CMK (cell line): ENCODE measurements at places on chromosomes 4 and X.

DNA sequence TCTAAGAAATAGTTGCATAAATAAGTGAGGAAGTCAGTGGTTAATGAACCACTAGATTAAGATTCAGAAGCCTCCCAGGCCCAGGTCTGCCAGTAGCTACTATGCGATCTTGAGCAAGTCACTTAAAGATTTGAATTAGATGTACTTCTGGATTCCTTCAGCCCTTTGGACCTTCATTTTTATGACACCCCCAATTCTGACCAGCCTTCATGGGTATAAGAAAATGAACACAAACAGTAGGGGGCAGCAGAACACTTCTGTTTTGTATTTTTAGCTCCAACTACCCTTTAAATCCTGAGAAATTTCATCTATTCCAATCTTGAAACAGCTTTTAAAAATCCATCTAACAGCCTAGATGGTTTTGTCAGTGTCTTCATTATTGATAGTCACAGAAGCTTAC lies 19.0 kb downstream of the TMEM47 start:
- DNase-seq, result peak; percentile 9

DNA sequence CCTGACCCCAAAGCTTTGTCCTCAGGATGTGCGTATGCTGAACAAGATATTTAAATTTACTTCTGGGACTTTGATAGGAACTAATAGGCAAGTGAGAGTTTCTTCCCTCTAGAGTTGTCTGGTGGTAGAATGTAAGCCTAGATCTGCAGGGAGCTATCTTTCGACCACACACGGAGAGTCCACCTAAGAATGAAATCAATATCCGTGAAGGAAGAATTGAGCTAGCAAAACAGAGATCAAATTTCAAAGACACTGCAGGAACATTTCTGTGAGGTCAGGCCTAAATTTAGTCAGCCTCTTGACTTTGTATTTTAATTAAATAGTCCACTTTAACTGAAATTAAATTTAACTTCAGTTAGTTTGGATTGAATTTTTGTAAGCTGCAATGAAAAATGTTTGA lies 871.3 kb downstream of the RAB28 start:
- DNase-seq, result no peak

DNA sequence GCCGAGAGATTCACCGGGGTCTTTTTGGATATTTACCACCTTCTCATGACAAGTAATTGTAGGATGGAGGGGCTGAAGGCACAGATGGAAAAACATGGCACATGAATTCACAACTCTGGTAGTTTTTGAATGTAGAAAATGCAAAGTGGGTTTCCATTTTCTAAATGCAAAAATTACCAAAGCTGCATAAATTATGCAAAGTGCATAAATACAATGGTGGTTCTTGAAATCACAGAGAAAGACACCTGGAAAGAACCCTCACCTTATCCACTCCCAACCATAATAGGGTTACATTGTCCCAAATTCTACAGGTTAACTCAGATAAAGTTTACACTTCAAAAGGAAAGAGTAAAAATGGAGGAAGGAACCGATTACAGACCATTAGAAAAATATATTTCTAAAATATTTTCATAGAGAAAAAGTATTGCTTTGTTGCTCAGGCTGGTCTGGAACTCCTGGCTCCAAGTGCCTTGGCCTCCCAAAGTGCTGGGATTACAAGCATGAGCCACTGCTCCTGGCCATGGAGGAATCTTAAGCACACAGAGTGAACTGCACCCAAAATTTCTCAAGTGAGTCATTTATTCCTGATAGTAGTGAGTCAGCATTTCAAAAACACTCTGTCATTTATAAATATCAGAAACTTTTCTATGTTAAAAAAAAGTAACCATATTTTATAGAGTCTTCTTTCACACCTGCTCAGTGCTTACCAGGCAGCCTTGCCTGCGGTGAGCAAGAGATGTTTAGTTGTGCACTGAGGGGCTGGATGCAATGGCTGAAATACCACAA lies 101.4 kb downstream of the FIP1L1 start:
- no peak for DNase-seq

DNA sequence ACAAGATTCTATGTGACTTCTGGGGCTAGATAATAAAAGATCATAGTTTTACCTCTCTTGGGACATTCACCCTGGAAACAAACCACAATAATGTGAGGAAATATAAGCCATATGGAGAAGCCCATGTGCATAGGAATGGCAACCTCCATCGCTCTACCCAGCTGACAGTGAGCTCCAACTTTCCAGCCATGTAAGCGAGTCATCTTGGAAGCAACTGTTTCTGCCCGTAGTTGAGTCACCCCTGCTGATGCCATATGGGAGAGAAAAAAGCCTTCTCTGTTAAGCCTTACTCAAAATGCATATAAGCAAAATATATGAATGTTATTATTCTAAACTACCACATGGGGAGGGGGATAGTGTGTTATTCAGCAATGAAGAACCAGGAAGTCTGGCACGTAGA lies 31.4 kb upstream of the RELL1 start:
- no peak for DNase-seq

- DNase-seq, result no peak
Measured at GRCh38 chr4:122673252-122673651, 52.4 kb upstream of the IL21 start.

- no peak for DNase-seq
Measured at GRCh38 chr4:39908284-39908683, 69.4 kb downstream of the PDS5A start.
